ENCODE measurements at places on chromosomes 16 and 17.

DNA sequence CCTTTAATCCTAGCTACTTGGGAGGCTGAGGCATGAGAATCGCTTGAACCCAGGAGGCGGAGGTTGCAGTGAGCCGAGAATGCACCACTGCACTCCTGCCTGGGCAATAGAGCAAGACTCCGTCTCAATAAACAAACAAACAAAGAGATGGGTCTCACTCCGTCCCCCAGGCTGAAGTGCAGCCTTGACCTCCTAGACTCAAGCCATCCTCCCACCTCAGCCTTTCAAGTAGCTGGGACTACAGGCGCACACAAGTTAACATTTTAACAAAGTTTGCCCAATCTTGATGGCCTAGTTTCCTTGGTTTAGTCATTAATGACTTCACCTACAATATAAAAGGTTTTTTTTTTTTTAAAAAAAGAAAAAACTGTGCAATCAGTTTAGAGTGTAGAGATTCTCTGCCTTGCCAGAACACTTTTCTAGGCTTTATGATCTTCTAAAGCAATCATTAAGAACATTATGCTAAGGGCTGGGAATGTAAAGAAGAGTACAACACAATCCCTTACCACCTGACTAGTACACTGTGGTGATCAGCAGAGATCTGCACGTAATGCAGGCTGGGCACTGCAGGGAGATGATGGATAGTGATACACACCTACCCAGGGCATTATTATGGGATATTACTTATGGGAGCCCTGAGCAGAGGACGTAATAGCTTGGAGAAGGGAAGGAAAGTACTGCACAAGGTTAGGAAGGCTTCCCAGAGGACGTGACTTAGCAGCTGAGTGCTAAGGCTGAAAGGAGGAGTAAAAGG lies 6.9 kb downstream of the GOT2 start:
- no peak for DNase-seq

DNA sequence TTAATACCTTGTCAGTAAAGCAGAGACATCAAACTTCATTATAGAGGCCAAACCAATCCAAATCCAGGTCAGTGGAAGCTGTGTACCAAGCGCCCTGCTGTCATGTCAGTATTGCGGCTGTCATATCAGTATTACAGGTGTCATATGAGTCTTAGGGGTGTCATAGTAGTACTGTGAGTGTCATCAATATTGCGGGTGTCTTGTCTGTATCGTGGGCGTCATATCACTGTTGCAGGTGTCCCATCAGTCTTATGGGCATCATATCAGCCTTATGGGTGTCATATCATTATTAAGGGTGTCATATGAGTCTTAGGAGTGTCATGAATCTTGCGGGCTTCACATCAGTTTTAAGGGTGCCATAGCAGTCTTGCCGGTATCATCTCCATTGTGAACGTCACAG lies 6.0 kb upstream of the PRDM7 start:
- DNase-seq: no peak

- peak; percentile 54 for DNase-seq
These were observed 27.5 kb upstream of the PIK3R6 start for GRCh38 chr17:8894673-8895578.

GRCh38 chr16:53766304-53767016 lies 62.5 kb downstream of the FTO start:
- DNase-seq: no peak

DNA sequence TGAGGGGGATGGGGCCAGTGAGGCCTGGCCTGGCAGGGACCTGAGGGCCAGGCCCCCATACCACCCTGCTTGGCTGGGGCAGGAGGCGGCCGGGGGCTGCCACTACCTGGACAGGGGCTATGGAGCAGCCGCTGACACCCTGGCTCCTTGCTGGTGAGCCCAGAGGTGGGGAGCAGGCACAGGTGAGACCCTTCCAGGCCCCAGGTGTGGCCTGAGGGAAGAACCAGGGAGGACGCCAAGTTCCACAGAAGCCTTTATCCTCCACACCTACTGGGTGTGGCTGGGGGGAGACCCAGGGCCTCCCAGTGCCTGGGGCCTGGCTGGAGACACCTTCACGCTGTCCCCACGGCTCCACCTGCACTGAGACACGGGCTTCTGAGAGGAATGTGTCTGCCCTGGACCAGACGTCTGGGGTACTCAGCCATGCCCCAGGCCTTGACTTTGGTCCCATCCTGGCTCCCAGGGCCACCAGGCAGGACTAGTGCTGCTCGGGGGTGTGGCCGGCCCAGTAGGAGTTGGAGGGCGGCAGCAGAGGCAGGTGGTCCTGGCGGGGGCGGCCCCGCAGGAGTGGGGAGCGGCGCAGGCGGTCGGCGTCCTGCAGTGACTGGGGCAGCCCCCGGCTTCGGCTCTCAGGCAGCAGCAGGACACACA lies 4.7 kb downstream of the SLC22A31 start:
- DNase-seq: no peak
